ENCODE measurements at places on chromosomes 1 and 21.

- no peak for DNase-seq
Observed at GRCh38 chr1:182713939-182714338, 29.6 kb upstream of the RGS8 start.

GRCh38 chr1:197360068-197360467 lies 92.0 kb downstream of the CRB1 start:
- no peak for DNase-seq

DNA sequence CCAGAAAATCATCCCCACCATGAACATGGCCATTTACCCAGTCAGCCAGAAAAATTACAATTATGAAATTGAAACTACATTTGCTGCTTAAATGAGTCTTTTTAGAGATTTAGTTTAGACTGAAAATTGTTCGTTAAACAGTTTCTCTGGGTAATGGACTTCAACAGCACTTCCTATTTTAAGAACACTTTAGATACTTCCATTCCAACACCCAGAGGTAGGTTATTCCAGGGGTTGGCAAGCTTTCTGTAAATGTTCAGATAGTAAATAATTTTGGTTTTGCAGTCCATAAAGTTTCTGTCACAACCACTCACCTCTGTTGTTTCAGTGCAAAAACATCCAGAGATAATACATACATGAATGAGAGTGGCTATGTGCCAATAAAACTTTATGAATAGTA lies 10.2 kb downstream of the NMNAT2 start:
- DNase-seq = no peak

- DNase-seq = peak; percentile 16
Observed at GRCh38 chr1:230140221-230141020, 73.4 kb downstream of the GALNT2 start.

- DNase-seq = no peak
Observed at GRCh38 chr1:1272341-1273208, 1.1 kb downstream of the UBE2J2 start.

Measured in CD14-positive monocyte (primary cell).